Left ventricle myocardium inferior (tissue), 1 donor: ENCODE measurements at places on chromosomes 1 and 21. TPM values are rescaled to one million over a fixed set of nuclear protein-coding genes. Genes with fewer than 3 reads are reported as not detected.

MAP3K21 gene
- 0.41 TPM for total RNA-seq

DNA sequence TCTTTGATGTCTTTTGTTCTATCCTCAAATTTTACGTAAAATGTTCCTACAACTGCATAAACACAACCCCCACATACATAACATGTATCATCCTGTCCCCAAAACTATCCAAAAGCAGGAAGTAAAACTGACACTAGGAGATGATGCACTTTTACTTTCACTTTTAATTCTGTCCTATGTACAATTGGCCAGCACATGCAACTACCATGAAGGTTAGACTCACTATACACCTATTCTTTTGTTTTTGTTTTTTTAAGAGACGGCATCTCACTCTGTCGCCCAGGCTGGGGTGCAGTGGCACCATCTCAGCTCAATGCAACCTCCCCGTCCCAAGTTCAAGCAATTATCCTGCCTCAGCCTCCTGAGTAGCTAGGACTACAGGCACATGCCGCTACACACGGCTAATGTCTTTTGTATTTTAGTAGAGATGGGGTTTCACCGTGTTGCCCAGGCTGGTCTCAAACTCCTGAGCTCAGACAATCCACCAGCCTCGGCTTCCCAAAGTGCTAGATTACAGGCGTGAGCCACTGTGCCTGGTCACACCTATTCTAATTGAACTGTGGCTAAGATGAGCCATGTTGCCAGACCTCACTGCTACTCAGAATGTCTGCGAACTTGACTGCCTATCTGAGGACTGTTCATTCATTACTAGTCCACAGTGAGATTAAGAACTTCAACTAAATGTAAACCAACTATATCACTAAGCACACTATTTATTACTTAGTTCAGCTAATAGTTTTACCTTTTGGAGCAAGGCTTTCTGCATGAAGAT is 48.0 kb downstream of the TOR3A start:
- H3K4me3 ChIP-seq: peak overlapping the region; percentile 57
- H3K36me3 ChIP-seq: peaks cover 23% of the 10 kb centered on the region
- peak overlapping the region; percentile 77 for H3K27ac ChIP-seq
- DNase-seq: no peak
- no peaks in the 10 kb centered on the region for H3K27me3 ChIP-seq

DNA sequence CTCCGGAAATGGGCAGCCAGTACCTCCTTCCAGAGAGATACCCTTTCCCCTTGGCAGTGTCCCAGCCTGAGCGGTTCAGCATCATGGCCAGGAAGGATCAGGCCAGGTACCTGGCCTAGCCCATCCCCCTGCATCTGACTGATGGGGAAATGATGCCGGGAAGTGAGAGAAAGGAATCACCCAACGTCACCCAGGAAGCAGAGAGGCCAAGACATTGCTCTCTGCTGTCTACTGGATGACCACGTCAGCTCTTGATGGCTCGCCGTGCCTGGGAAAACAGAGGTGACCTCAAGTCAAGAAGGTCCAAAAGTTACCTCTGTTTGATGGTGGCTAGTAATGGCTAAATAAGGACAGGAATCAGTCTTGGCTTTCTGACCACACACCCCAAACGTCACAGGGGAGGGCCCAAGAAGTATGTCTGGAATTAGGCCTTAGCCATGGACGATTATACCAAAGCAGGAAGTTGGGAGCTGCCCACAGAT is 79.0 kb downstream of the MRPL37 start:
- H3K27me3 ChIP-seq: no peaks in the 10 kb centered on the region
- H3K36me3 ChIP-seq: peaks cover 10% of the 10 kb centered on the region
- peak overlapping the region; percentile 84 for H3K27ac ChIP-seq
- H3K4me1 ChIP-seq: peaks cover 76% of the 10 kb centered on the region

GRCh38 chr1:76408303-76408702 is 333.8 kb downstream of the ST6GALNAC3 start:
- no peaks in the 10 kb centered on the region for H3K4me1 ChIP-seq
- no peak overlapping the region for H3K4me3 ChIP-seq
- DNase-seq: no peak
- H3K27me3 ChIP-seq: no peaks in the 10 kb centered on the region
- no peak overlapping the region for H3K27ac ChIP-seq
- no peaks in the 10 kb centered on the region for H3K36me3 ChIP-seq

- no peaks in the 10 kb centered on the region for H3K36me3 ChIP-seq
- peaks cover 37% of the 10 kb centered on the region for H3K27me3 ChIP-seq
- no peak for DNase-seq
- H3K4me1 ChIP-seq: no peaks in the 10 kb centered on the region
- no peak overlapping the region for H3K27ac ChIP-seq
These were observed 100.3 kb downstream of the ATG4C start for GRCh38 chr1:62884156-62884740.

- H3K4me3 ChIP-seq: no peak overlapping the region
- H3K4me1 ChIP-seq: no peaks in the 10 kb centered on the region
- no peaks in the 10 kb centered on the region for H3K36me3 ChIP-seq
- no peaks in the 10 kb centered on the region for H3K27me3 ChIP-seq
- no peak overlapping the region for H3K27ac ChIP-seq
- peak; percentile 7 for DNase-seq
These were observed 1078.1 kb upstream of the ADGRL2 start for GRCh38 chr1:80722611-80723010.

DNA sequence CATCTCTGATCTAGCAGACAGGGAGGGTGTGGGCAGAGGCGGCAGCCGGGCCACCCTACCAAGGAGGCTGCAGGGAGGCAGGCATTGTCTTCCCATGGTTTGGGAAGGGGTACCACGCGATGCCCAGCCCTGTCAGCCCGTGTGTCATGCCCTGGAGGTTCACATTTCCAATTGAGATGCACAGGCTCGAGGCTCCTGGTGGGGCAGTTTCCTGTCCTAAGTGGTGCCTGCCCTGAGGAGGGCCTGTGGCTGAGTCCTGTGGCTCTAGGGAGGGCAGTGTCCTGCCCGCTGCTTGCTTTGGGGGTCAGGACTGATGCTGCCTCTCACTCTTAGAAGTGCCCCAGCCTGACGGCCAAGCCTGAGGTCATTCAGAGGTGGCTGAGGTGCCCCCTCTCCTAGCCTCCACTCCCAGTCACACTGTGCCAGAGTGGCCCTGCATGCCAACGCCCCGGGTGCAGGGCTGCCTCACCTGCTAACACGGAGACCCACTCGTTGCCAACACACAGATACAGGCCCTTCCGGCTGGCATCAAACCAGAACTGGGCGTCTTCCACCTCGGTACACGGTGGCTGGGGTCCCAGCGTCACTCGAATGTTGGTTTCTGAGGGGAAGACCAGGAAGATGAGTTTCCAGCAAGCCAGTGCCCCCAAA is 11.9 kb downstream of the KRTAP10-1 start:
- peak; percentile 6 for DNase-seq
- no peaks in the 10 kb centered on the region for H3K4me1 ChIP-seq
- H3K27ac ChIP-seq: no peak overlapping the region
- peaks cover 25% of the 10 kb centered on the region for H3K27me3 ChIP-seq
- no peak overlapping the region for H3K4me3 ChIP-seq

- H3K27me3 ChIP-seq: no peaks in the 10 kb centered on the region
- peak overlapping the region; percentile 74 for H3K27ac ChIP-seq
- H3K36me3 ChIP-seq: no peaks in the 10 kb centered on the region
- H3K4me3 ChIP-seq: no peak overlapping the region
- DNase-seq: no peak
These were observed 127.6 kb downstream of the MRPS6 start for GRCh38 chr21:34201001-34201400.

GRCh38 chr1:157176591-157177121 is 38.5 kb upstream of the ETV3 start:
- H3K4me1 ChIP-seq: no peaks in the 10 kb centered on the region
- H3K36me3 ChIP-seq: no peaks in the 10 kb centered on the region
- peaks cover 40% of the 10 kb centered on the region for H3K27me3 ChIP-seq

DNA sequence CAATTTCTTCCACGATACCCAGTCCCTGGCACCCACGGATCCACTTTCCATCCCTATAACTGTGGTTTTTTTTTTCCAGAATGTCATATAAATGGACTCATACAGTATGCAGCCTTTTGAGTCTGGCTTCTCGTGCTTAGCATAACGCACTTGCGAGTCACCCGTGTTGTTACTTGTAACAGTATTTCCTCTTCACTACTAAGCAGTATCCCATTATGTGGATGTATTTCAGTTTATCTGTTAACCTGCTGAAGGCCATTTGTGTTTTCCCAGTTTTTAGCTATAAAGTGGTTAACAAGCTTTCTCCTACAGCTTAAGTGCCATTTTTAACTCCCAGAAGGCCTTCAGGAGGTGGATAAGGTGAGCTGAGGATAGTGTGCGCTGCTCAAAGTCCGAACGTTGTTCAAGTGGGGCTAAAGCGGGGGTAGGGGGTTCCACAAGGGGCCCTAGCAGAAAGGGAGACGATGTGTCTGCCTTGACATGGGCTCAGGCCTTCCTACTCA is 829 bp downstream of the ADAR start:
- no peak for DNase-seq
- peaks cover 1% of the 10 kb centered on the region for H3K36me3 ChIP-seq
- H3K4me3 ChIP-seq: peak overlapping the region; percentile 74
- H3K27ac ChIP-seq: peak overlapping the region; percentile 91
- no peaks in the 10 kb centered on the region for H3K27me3 ChIP-seq
- H3K4me1 ChIP-seq: peaks cover 81% of the 10 kb centered on the region

DNA sequence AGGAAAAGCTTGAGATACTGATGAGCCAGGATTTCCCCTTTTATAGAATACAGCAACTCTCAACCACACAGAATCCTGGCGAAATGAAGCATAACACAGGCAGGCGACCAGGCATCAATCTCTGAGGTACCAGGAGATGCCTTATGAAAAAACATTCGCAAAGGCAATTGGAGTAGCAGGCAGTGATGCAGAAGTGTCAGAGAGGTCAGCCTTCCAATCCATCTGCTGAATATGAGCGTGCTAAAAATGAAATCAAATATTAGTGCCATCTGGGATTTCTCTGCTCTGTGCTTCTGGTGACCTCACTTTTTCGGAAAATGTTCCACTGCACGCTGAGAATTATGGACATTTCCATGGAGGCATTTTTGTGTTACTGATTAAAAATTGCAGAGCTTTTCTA is 258.8 kb downstream of the VAV3 start:
- DNase-seq: no peak
- H3K27me3 ChIP-seq: no peaks in the 10 kb centered on the region
- H3K4me1 ChIP-seq: no peaks in the 10 kb centered on the region
- H3K27ac ChIP-seq: no peak overlapping the region
- H3K36me3 ChIP-seq: no peaks in the 10 kb centered on the region
